ENCODE measurements at places on chromosomes 11 and 22. TPM values are rescaled to one million over a fixed set of nuclear protein-coding genes. Genes with fewer than 3 reads are reported as not detected.

GRCh38 chr22:25514436-25515180 is 49.9 kb upstream of the GRK3 start:
- DNase-seq, result no peak

GRCh38 chr22:19680911-19681862 is 33.1 kb upstream of the SEPTIN5 start:
- DNase-seq, result no peak

DNA sequence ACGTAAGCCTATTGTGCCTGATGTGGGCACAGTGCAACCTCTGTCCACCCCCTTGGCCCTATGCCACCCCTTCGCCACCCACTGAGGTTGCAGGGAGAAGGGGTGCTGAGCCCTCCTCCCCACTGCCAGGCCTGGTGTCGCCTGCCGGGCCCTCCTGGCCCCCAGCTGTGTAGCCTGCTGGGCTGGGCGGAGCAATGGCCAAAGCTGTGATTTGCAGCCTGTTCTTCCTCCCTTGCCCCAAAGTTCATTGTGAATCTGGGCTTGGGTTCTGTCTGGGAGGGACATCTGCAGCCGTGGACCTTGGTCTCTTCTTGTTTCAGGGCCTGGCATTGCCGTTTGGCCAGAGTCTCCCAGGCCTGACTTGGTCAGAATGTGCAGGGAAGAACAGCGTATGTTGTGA is 121.9 kb downstream of the PKNOX2 start:
- DNase-seq, result no peak

DNA sequence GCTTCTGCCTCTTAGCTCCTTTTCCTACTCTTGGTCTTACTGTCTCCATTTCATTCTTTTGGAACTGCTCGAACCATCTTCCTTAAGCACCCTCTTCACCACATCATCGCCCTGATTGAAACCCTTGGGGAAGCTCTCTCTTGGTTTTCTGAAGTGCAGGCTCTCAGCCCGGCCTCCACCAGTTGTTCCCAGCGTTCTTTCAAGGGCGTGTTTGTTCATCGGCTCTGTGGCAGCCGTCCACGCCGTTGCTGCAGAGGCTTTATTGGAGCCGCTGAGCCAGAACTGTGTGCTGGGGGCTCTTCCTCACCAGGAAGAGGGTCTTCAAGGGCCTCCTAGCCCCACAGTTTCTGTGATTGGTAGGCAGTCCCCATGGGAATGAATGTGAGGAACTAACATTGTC is 214.1 kb downstream of the TBC1D22A start:
- no peak for DNase-seq

DNA sequence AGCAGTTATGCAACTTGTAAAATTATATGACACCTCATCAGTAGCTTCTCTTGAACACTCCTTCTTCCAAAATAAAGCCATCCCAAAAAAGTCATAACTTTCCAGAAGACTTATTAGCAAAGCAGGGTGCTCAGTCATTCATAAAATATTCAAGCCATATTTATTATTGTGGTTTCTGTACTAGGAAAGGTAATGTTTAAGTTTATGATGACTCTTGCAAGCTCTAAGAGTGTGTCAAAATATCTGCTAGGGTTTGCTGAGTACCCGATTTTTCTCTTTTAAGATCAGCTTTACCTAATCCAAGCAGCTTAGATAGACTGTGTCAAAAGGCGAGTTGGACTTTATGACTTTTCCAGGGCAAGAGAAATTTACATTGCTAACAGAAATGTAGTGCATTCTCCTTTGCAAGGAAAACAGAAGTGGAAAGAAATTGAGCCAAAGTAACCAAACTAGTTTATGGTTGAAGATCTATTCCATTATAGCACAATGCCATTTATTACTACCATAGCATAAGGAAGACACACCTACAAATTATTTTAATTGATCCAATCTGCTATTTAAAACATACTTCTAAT is 98.0 kb upstream of the SOX6 start:
- DNase-seq, result no peak

GRCh38 chr11:128903248-128904061 is 12.3 kb downstream of the KCNJ5 start:
- DNase-seq, result no peak

GRCh38 chr22:39631381-39632286 is 61.1 kb downstream of the CACNA1I start:
- no peak for DNase-seq

GRCh38 chr22:20740222-20740951 is 33.5 kb upstream of the SERPIND1 start:
- DNase-seq, result no peak

- no peak for DNase-seq
Measured at GRCh38 chr11:6834021-6834420, 11.5 kb upstream of the OR10A5 start.

- DNase-seq, result no peak
Measured at GRCh38 chr11:100098560-100098959, 588.5 kb upstream of the ARHGAP42 start.

DNA sequence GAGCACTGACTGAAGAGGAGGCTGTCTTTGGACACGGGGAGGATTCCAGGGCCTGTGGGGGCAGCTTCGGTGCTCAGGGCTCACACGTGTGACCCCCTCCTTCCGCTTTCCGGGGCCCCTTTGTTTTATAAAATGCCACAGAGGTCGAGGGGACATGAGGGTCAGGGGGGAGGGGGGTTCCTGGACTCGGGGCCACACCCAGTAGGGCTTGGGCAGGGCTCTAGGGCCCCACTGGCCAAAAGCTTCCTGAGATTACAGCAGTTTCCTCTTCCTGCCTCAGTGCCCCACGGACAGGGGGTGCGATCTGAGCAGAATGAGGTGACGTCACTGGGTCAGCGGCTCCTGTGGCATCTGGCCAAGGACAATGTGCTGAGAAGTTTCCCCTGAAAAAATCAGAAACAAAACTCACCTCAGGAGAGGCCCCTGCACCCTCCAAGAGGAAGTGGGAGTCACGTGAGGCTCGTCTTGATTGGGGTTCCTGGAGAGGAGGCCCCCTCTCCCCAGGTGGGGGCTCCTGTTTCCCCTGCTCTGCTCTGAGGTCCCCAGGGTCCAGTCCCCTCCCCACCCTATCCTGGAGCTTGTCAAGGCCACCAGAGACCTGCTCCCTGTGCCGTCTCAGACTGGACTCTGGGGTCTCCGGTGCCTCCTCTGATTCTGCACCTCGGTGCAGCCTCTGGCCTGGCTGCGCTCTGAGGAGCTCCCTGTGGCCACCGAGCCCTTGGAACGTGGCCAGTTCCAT is 6.4 kb upstream of the IFITM3 start:
- peak; percentile 89 for DNase-seq

Gene C11orf86
- not detected for total RNA-seq

Gene CBLIF
- not detected for total RNA-seq

Gene IFITM1
- total RNA-seq, result 150 TPM
